ENCODE measurements at places on chromosomes 5 and 9.

DNA sequence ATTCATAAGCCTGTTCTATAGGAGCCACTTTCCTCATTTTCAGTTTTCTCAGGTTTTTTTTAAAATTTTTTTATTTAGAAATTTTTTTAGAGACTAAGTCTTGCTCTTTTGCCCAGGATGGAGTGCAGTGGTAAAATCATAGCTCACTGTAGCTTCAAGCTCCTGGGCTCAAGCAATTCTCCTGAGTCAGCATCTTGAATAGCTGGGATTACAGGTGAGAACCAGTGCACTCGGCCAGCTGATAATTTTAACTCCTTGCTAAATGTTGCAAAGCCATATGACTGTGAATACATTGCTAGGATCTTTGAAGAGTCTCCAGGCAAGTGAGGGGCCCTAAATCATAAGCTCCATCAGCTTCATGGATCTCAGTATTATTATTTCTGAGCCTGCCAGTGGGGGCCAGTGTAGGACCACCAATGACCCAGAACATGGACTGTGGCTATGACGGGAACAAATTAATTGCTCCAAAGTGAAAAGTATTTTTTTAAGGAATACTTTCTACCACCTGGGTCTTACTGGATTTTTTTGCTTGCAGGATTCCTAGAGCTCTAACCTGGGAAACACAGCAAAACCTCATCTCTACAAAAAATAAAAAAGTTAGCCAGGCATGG lies 5.7 kb upstream of the GAPVD1 start:
- DNase-seq: peak; percentile 33

GRCh38 chr9:90017679-90018078 lies 412.9 kb downstream of the GADD45G start:
- no peak for DNase-seq

DNA sequence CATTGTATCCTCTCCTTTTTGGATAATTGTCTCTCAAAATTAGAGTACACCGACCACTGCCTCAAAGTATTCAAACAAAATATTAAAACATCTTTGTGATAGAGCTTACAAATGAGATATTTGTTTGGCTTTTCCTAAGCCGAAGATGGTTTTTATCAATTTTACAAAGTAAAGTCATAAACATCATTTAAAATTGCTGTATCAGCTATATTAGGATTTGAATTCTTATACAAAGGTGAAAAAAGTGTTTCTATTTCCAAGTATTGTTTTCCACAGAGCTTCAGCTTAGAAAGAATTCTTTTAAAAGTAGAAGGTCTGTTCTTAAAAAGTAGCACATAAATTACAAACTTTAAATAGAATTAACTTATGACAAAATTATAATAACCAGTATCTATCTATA lies 116.6 kb upstream of the IFNE start:
- DNase-seq: no peak

- DNase-seq: no peak
These were observed 48.7 kb upstream of the CEMIP2 start for GRCh38 chr9:71816916-71817451.

DNA sequence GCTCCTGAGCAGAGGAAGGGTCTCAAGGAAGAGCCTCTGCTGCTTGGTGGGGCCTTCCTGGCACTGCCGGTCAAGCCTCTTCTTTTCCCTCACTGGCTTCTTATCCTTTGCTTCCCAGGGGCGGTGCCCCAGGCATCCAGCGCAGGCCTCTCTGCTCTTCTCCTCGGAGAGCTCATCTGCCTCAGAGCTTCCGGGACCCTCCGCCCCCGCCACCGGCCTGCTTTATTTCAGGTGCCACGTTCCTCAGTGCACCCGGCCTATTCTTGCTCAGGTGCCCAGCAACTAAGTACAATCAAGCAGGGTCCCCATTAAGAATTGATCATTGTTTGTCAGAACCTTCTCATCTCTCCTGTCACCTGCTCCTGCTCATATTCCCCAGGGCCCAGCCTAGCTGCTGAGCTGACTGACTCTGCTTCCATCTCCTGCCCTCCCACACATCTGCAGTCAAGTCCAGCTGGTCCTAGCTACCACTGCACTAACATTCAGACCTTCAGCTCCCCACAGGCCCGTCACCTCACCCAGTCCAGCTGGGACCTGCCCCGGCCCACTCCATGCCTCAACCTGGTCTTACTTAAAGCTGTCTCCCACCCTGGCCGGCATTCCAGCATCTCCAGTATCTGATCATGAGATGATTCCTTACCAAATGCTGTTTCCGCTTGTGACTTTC lies 114.3 kb upstream of the BOD1 start:
- no peak for DNase-seq

GRCh38 chr9:78921341-78921740 lies 624.4 kb downstream of the PSAT1 start:
- DNase-seq: no peak

GRCh38 chr9:111198936-111199335 lies 131.1 kb downstream of the OR2K2 start:
- no peak for DNase-seq

DNA sequence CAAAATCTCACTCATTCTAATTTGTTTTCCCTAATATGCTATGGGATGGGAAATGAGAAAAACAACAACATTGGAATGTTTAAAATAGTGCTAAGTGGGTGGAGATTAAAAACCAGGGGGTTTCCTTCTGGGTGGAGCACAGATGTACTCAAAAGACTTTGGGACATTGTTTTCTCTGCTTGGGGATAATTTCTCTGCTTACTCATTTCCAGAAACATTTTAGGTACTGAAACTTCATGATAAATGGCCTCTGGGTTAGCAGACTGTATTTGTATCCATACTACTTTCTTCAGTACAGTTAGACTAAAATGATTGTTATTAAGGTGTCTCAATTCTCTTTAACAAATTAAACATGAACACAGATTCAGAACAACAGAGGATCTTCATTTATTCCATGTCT lies 17.4 kb downstream of the ELOVL7 start:
- no peak for DNase-seq

DNA sequence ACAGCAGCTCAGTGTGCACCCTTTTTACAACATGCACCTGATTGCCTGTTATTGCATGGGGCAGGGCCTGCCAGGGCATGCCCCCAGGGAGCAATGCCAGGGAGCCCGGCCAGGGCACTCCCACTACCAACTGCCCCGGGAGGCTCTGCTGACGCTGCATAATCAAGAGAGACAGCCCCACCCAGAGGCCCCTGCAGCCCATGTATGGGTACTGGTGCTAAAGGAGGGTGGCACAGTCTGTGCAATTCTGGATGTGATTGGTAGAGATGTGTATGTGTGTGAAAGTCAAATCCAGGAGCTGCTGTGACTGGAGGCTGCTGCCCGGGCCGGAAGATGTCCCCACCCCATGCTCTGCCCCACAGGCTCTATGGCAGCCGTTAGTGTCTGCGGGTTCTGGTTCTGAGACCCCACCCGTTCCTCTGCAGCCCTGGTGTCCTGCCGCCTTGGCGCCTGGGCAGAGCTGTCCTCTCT lies 3.9 kb upstream of the NEURL1B start:
- DNase-seq: no peak
